ENCODE measurements at places on chromosomes 3 and 15.

DNA sequence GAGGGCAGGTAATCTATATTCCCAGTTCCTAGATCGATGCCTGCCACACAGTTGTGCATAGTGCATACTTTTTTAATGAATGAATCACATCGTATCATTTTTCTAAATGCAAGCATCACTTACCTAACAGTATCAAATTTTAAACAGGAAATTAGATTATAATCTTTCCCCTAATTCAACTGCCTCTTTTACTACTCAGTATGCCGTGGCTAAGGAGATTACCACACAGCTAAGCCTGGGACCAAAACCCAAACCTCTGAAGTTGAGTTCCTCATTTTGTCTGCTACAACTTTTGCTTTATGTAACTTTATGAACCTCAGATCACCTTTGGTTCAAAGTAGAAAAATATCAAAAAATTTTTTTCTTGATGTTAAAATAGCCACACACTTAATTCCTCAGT, 53.2 kb upstream of the FNDC3B start:
- DNase-seq, result no peak

- DNase-seq, result no peak
Observed at GRCh38 chr3:42975456-42975855, 3.7 kb upstream of the GASK1A start.

DNA sequence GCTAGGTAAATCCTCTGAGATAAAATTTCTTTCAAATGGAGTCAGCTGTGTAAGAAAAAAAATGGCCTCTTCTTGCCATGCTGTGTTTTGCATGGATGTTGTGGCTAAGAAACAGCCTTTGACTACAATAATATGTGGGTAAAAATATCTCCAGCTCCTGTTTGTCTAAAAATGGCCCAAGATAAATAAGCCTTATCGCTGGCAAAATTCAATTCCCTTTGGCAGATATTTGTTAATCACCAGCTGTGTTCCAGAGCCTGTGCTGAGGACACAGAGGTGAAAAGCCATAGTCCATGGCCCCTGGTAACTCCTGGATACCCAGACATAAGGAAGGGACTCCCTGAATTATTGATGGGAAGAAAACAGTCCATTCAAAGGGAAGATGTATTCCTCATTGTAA, 15.3 kb upstream of the RAMAC start:
- DNase-seq, result no peak

GRCh38 chr3:157618075-157618760, 115.0 kb upstream of the VEPH1 start:
- peak; percentile 55 for DNase-seq

- DNase-seq, result no peak
Observed at GRCh38 chr3:157786211-157786610, 283.0 kb upstream of the VEPH1 start.
